Kasumi-1 (cell line): ENCODE measurements at places on chromosomes 3 and 15.

DNA sequence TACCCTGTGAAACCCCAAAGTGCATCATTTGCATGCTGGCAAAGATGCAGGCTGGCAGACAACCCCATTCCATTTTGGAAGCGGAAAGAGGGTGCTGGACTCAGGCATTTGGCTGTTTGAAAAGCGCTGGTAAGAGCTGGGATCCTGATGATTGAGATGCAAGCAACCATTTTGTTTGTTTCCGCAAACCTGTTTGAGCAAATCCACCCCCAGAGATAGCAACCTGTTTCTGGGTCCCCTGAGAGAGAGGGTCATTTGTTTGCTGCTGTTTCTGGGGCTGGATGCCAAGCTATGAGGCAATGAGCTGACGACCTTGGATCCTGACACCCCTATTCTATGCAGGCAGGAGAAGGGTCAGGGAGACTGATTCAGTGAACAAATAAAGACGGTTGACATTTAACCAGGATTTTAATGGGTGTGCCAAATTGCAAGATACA, 9.8 kb downstream of the SLC6A1 start:
- DNase-seq, result no peak

DNA sequence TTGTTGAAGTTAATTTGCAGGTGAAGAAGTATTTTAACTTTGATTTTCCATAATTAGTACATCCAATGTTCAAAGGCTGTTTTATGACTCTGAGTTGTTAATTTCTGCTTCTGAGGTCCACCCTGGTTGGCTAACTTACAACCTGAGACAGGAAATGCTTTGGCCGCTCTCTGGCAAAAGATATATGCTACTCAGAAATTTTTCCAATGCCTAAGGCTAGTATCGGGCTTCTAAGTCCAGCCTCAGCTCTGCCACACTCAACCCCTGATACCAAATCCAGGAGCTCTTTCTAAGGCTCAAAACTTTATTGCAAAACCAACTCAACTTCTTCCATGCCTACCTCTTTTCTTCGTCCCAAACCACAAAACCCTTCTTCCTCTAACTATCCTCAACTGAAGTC, 192.9 kb downstream of the NEK10 start:
- peak; percentile 13 for DNase-seq

DNA sequence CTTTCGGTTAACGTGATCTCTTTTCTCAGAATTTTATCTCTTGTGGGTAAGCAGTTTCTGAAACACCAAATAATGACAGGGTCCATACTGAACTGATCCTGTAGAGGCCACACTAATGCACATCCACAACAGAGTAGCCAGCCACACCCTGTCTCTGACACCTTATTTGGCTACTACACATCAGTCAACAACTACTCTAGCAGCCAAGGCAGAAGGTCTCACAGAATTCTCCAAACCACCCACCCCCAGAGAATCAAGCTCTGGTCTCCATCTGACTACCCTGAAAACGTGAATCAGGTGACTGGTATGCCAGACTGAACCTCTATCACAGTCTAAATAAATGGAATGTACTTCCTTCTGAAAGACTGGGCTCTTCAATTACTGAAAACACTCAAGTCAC, 38.0 kb downstream of the EDC3 start:
- DNase-seq, result no peak

DNA sequence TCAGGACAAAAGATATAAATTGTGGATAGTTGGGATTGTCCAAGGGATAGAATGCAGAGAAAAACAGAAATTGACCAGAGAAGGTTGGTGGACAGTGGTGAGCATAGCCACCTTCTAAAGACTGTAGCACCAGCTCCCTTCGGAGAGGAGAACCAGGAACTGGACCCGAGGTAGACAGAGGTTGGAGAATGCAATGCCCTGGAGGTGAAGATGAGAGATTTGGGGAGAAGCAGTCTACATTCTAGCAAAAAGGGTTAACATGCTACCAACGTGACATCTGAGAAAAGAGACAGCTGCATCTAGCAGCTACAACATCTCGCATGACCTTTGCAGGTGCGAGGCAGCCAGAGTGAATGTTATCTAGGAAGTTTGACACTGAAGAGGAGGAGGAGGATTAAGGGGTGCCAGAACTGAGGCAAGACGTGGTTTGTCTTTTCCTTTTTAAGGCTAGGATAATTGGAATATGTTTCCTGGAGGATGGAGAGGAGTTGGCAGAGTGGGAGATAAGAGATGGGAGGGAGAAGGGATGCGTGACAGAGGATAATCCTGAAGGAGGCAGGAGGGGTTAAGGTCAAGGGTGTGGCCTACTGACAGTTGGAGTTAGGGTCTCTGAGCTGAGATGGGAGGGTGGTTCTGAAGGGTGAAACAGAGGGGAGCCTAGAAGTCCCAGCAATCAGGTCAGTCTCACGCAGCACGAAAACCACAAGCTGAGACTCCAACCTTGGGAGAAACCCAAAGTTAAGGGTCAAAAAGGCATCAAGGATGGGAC, 103.7 kb upstream of the NR2E3 start:
- DNase-seq, result no peak

- no peak for DNase-seq
These were observed 48.3 kb downstream of the PRTG start for GRCh38 chr15:55694652-55695150.

GRCh38 chr3:197305854-197306253, 7.4 kb upstream of the DLG1 start:
- DNase-seq, result no peak

- no peak for DNase-seq
These were observed 20.3 kb downstream of the STARD9 start for GRCh38 chr15:42595626-42596240.

GRCh38 chr3:9700536-9700935, 3.1 kb upstream of the CPNE9 start:
- DNase-seq, result no peak

DNA sequence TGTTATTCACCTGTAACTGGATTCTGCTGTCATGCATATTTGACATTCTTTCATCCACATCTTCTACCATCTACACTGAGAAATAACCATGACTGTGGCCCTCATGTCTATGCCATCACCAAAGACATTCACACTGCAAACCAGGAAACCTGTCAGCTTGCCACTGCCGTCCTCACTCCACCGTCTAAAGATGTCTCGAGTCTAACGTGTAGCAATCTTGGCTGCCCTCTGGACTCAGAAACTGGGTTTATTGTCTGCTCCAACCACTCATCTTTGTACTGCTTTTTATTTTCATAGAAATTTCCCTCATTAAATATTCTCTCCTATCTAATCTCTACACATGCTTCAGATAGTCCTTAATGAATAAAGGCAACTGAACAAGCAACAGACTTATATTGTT, 57.1 kb downstream of the CRYGS start:
- no peak for DNase-seq

DNA sequence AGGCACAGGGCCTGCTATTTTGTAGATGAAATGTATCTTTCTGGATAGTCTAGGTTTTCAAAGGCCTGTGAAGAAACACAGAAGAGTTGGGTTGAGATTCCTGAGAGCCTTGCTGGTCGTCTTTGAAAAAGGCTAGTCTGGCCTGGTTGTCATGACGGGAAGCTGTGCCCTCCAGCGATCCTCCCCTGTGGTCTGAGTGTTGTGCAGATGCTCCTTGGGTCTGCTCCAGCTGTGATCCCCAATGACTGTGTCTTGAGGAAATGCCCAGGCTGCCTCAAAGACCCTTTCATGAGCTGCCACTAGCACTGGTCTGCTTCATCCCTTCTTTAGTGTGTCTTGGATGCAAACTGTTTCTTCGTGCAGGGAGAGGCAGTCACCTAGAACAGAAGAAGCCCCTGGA, 111.0 kb upstream of the SYNPR start:
- no peak for DNase-seq

DNA sequence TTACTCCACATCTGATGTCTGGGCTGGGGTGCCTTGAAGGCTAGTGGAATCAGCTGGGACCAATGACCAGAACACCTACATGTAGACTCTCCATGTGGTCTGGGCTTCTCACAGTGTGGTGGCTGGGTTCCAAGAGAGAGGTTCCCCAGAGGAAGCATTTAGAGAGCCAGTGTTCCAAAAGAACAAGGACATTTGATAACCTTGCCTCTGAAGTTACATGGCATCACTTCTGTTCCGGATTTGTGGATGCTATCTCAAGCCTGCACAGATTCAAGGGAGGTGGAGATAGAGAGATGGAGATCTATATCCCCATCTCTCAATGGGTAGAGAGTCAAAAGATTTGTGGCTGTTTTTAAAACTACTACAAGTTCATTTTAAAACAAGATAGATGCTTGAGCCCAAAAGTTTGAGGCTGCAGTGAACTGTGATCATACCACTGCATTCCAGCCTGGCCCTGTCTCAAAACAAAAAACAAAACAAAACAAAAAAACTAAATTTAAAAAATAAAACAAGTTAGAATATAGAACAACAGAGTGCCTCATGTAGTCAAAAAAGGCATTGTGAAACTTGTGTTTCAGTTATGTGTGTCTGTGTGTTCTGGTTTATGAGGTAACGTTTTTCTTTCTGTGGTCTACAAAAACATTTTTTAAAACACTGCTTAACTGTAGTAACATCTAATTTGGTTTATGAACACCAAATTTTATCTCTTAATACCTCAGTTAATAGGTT, 44.8 kb downstream of the PDE8A start:
- DNase-seq, result no peak

GRCh38 chr3:160134454-160134853, 90.8 kb upstream of the C3orf80 start:
- DNase-seq, result no peak
